ENCODE measurements at places on chromosomes 1 and 21.

GRCh38 chr1:151847867-151848596 lies 5.5 kb downstream of the THEM5 start:
- peak; percentile 50 for DNase-seq

GRCh38 chr1:101260556-101261350 lies 23.9 kb downstream of the S1PR1 start:
- DNase-seq: peak; percentile 63

DNA sequence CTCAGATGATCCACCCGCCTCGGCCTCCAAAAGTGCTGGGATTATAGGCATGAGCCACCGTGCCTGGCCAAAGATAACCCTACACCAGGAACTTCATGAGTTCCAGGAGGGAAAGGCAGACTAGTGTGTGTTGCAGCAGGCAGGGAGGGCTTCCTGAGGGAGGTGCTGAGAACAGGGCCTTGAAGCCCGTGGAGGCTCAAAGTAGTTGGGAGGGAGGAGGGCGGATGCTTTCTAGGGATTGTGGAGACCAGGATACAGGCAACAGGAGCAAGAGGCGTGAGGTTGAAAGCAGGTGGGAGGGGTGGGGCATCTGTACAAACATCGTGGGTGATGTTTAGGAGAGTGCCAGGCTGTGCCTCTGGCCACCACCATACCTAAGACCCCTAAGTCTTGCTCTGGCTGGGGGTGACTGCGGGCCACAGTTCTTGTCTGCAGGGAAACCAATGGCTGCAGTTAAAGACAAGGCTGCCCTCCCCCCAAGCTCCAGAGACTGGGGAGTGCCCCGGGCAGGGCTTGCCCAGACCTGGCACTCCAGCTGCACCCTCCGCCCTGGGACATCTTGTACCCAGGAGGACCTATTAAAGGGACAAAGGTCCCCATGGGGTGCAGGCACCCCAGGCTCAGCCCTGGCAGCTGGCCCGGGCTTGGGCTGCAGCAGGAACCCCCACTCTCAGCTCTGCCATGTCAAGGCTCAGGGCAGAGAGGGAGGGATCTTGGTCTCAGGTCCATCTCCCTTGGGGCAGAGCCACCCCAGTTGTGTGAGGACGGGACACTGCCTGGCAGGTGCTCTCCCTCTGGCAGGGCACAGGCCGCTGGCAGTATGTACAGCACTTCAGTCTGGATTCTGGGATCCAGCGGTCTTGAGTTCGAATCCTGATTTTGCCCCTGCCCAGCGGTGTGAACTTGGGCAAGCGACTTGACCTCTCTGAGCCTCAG lies 22.1 kb upstream of the CASZ1 start:
- DNase-seq: no peak

- no peak for DNase-seq
Measured at GRCh38 chr1:226675715-226676357, 63.2 kb downstream of the ITPKB start.

GRCh38 chr21:43308101-43308814 lies 118.7 kb downstream of the SIK1 start:
- DNase-seq: no peak

DNA sequence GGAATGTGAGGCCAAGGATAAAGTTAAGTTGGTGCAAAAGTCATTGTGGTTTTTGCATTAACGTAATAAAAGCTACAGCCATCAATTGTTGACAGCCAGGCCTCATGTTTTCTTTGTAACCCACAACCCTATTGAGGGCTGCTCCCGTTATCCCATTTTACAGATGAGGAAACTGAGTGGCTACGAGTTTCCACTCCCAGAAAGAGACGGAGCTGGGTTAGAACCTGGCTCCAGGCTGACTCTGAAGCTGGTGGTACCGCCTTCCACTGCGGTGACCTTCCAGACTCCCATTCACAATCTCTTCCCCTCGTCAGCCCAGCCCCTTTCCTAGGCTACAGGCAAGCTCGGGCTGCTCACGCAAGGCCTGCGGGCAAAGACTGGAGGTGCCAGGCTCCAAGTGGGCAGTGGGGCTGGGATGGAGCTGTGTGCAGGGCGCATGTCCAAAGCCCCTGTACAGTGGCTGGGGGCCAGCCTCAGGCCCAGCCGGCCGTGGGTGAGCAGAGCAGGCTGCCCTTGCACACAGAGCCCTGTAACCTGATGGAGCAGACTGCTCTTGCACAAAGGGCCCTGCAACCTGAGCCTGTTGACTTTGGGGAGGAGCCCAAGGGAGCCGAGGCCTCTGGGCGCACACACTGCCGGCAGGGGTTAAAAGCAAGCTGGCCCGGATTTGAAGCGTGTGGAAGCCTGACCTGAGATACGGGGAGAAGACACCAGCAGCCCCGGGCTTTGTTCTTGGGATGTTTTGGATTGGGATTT lies 97.4 kb upstream of the TMPRSS2 start:
- DNase-seq: no peak

DNA sequence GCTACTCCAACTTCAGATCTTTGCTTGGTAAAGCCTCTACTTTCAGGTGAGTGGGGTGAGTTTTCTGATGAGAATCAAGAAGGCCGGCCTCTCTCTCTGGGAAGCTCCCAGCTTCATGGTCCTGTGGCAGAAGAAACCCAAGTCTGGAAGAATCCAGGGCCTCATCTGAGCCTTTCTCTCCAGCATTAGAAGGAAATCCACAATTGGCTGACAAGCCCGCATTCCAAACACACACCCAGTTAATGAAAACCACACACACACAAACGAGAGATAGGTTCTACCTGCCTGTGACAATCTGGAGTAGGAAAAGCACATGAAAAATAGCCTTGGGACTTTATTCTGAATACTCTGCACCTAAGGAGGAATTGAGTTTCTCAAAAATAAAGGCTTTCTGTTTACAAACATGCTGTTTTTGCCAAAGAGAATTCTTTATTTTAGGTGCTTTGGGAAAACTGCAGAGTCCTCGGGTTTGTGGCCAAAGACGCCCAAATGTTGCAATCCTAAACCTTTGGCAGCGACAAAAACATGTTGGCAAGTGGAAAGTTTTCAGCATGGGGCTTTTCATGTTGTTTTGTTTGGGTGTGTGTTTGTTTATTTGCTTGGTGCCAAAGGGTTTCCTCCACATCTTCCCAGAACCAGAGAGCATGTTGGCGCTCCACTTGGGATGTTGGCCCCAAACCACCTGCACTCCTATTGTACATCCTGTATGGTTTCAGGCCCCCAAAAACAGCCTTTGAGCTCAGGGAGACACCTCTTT lies 216.2 kb downstream of the SETD4 start:
- DNase-seq: no peak

DNA sequence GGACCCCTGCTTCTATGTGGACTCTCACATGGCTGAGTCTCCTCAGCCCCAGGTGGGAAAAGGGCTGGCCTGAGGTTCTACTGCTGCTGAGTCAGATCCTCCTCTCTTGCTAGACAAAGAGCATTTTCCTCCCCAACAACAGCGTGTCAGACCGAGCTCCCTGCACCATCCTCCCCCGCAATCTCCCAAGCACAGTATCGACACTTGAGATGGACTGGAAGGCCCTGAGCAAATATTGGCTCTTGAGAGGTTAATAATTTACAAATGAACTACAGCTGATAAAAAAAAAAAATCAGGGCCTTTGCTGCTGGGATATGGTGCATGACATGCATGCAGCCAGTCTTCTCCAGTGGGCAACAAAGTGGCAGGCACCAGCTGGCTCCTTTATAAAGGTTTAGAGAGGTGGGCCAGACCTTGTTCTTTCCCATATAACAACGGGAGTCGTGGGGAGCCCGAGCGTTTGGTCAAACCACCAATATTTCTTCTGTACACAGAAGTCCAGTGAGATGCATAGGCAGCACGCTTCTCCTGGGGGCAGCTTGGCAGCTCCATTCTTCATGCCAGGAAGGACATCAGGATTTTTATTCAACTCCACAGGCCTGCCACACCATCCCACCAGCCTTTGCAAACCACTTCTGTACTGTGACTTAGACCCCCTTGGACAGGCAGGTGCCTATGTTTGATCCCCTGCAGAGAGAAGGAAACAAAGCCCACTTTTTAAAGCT lies 55.4 kb upstream of the CAMK1G start:
- DNase-seq: peak; percentile 23

- no peak for DNase-seq
Measured at GRCh38 chr1:24594328-24594598, 38.4 kb downstream of the NCMAP start.

GRCh38 chr1:36843027-36843426 lies 191.3 kb downstream of the GRIK3 start:
- DNase-seq: no peak

DNA sequence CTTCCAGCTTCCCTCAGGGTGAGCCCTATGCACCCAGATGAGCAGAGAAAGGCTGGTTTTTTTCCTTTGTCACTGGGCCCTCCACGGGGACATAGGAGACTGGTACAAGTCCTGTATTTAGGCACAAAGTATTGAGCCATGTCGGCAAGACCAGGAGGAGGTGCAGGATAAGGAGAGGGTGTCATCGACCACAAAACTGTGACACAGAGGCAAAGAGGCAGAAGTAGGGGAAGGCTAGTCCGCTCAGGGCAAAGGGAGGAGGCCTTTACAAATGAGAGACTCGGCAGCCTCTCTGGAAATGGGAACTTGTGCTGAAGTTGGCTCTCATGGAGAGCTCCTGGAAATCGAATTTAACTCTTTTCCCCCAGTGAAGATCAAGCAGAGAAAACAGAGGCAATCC lies 70.7 kb upstream of the CAMK1G start:
- DNase-seq: no peak

DNA sequence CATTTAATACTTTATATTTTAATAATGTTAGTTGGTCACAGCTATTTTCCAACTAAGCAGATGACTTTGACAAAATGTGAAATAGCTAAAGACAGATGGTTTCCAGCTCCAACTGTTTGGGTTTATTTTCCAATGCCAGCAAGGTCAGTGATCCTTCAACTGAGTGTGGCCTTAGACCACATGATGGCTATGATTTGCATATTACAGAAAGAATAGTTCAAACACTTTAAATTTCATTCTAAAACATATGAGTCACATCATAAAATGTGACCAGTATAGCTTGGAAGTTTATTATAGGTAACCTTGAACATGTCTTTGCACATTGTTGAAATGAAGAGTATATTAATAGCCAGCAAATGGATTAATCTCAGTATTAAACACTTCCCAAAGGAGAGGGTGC lies 454.0 kb upstream of the C1orf87 start:
- DNase-seq: peak; percentile 41

DNA sequence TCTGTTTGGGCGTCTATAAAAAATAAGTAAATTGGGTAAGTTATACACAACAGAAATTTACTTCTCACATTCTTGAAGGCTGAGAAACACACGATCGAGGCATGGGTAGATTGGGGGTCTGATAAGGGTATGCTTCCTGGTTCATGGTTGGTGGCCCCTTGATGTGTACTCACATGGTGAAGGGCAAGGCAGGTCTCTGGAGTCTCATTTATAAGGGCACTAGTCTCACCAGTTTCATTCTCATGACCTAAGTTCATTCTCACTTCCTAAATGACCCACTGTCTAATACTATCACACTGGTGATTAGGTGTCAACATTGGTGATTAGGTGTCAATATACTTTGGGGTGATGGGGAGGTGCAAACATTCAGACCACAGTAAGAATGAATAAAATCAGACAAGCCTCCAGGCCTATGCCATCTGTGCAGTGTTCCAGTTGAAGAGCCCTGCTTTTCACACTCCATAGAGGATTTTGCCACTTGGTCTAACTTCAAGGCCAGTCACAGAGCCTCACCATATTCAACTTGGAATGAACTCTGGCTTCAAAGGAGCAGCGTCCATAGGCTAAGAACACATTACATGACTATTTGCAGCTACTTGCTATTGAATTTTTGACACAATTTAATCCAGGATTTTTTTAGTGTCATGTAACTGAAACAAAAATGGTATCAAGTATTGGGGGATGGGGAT lies 2.5 kb upstream of the GBP4 start:
- DNase-seq: no peak

GRCh38 chr1:46070164-46070814 lies 62.1 kb downstream of the PIK3R3 start:
- no peak for DNase-seq

DNA sequence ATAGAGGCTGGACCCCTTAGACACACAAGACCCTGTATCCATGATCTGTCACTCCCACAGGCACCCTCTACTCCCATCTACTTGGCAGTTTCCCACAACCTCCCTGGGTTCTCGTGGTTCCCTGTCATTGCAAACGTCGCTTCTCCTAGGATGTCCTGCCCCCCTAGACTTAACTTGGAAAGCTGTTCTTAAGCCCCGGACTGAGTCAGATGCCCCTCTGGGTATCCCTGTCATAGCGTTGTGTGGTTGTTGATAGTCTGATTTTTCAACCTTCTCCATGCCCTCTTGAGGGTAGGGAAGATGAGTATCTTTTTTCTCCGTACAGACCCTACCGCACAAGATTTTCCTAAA lies 11.8 kb downstream of the RCC1 start:
- DNase-seq: peak; percentile 43

- no peak for DNase-seq
Measured at GRCh38 chr1:162197615-162198421, 128.3 kb downstream of the NOS1AP start.

DNA sequence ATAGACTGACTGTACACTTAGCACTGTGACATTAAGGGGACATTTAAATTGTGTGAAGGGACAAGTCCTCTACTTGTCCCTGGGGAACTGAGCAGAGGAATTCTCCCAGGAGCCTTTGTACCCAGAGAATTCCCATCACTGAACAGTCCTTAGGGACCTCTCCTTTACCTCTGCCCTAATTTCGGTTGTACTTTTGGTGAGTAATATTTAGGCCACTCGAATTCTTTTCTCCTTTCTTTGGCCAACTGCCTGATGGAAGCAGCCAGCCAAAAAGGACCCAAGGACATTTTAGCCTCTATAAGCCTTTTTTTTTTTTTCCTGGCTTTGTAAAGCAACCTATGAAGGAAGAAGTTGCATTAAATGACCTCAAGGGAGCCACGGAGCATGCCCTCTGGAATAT lies 71.5 kb downstream of the NR5A2 start:
- no peak for DNase-seq

DNA sequence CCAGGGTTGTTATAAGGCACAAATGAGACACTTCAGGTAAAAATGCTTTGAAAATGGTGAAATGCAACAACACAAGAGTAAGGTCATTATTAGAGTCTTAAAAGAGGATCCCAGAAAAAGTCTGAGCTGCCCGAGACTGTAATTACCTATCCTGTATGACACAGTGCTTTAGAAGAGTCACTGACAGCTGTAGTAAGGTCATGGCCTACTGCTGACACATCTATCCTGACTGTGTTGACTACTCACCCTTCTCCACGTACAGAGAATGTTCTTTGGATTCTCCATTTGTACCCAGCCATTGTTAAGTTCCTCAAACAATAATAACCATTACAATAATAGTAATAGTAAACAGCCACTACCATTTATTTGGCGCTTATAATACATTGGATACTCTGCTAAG lies 104.4 kb downstream of the CACHD1 start:
- DNase-seq: no peak

Data from fibroblast of lung (primary cell).